Endothelial cell (in vitro differentiated cells): ENCODE measurements at places on chromosomes 7 and 10.

DNA sequence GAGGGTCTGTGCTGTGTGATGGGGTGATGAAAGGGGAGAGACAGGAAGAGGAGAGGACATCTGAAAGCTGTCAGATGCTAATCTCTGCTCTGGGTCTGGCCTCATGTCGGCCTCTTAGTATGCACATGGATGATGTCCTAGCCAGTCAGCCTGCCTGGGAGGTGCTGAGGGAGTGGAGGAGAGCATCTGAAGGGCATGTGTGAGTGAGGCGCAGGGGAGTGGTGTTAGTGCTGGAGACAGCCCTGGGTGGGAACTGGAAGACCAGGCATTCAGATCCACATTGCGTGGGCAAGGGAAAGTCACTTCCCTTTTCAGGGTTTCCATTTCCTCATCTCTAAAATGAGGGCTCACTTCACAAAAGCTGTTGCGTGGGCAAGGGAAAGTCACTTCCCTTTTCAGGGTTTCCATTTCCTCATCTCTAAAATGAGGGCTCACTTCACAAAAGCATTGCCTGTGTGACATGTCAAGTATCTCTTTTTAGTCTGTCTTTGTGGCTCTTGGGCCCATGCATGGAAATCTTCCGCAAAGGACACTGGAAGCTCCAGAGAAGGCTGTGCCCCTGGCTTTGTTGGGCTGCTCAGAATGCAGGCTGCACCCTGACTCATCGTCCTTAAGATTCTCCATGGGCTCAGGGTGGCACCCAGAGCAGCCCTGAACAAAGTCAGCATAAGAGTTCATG lies 10.0 kb downstream of the SFTPD start:
- peak; percentile 22 for DNase-seq

GRCh38 chr10:113932854-113933253 lies 78.4 kb downstream of the NHLRC2 start:
- DNase-seq, result no peak

- no peak for DNase-seq
These were observed 365.7 kb downstream of the GPR37 start for GRCh38 chr7:124399941-124400340.

- DNase-seq, result no peak
These were observed 11.1 kb downstream of the STK17A start for GRCh38 chr7:43594020-43594419.

DNA sequence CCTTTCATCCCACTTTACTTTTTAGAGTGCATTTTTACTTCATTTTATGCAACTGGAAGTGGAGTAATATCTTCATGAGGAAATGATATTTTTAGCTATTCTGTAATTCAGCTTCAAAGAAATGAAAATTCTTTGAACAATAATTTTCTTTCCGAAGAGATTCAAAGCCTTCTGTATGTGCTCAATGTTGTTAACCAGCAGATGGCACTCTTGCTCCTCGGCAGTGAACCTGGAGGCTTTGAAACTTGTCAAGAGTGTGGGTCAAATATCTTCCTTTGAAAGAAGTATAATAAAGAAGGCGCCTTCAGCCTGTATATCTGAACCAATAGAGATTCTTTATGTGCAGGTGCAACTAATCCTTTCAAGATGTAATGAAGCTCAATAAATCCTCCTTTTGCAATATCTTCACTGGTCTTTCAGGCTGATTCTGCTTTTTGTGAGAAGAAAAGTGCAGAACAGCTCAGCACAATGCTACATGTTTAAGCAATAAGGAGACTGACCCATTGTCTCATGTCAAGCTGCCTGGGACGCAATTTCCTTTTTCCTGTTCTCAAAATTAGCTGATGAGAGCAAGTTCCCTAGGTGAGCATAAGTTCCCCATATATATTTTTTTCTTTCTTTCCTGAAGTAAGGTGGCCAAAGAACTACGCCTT lies 258.4 kb downstream of the SEMA3A start:
- DNase-seq, result peak; percentile 67

DNA sequence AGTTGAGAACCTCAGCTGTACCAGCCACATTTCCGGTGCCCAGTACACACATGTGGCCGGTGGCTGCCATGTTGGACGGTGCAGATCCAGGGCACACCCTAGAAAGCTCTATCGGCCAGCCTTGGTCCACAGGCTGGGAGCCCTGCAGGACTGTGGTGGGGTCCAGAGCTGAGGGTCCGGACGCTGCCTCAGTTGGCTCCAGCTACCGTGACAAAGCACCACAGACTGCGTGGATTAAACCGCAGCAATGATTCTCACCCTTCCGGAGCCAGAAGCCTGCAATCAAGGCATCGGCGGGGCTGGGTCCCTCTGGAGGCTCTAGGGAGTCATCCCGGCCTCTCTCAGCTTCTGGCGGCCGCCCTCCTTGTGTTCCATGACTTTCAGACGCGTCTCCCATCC lies 50.1 kb downstream of the PDGFA start:
- DNase-seq, result no peak

GRCh38 chr7:33458581-33458980 lies 329.2 kb downstream of the BBS9 start:
- no peak for DNase-seq

GRCh38 chr10:104589431-104589830 lies 51.7 kb upstream of the SORCS3 start:
- DNase-seq, result no peak

- no peak for DNase-seq
These were observed 120.0 kb downstream of the SEMA3E start for GRCh38 chr7:83528925-83529423.

DNA sequence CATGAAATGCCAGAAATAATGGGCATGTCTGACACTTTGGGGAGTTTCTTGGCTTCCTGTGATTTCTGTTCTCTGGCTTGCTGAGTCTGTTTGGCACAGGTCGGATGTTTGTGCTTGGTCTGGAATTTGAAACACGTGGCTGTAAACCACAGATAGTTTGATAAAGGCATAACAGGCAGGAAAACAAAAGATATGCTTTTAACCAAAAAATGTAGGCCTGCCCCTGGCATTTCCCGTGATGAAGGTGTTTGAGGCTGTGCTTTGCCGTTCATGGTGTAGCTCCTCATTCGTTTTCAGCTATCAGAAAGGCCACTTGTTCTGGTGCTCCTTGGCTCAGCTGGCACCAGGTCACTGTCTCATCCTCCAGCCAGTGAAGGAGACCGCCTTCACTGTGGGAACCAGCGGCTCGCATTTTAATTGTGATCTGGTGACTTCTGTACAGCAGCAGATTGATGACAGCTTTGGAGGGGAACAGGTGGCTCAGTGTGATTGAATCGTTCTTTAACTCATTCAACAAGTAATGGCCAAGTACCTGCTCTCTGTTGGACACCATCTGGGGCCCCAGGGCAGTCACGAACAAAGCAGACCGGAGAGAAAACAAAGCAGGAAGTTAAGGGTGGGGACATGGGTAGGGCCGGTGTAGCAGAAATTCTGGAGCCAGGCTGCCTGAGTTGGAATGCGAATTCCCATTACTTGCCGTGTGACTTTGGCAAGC lies 111.5 kb downstream of the CCNY start:
- DNase-seq, result no peak

DNA sequence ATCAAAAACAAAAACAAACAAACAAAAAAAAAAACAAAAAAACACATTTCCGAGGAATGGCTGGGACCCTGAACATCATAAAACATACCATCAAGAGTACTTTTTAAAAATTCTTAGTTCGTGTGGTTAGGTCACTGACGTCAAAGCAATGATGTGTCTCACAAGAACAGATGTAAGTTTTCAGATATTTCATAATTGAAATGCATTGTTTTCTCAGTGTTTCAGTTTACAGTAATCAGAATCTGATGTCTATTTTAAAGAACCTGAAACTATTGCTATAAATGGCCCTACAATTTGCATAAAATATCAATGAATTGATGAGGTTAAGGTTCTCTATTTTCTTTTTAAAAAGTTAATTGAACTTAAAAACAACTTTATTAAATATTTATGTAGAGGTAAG lies 103.7 kb upstream of the HGF start:
- no peak for DNase-seq

- DNase-seq, result peak; percentile 58
These were observed 82.7 kb upstream of the GPR22 start for GRCh38 chr7:107387128-107387527.

GRCh38 chr10:86368046-86368445 lies 1.5 kb upstream of the GRID1 start:
- no peak for DNase-seq

GRCh38 chr7:142799437-142799835 lies 28.7 kb downstream of the PRSS2 start:
- no peak for DNase-seq

- no peak for DNase-seq
These were observed 253.2 kb downstream of the INHBA start for GRCh38 chr7:41449694-41450093.

DNA sequence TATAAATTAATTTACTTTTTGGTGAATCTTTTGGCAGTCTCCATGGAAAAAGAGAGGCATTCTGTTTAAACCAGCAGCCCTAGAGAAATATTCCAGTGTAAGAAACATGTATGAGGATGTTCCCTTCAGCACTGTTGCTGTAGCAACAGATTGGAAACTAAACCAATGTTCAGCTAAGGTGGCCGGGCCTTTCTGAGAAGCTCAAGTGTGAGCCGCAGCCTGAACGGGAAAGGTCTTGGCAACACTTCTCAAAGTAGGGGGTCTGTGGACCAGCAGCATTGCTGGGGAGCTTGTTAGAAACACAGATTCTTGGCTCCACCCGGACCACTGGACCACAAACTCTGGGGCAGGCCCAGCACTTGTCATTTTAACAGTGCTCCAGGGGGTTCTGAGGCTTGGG lies 36.2 kb downstream of the RAMP3 start:
- DNase-seq, result no peak

DNA sequence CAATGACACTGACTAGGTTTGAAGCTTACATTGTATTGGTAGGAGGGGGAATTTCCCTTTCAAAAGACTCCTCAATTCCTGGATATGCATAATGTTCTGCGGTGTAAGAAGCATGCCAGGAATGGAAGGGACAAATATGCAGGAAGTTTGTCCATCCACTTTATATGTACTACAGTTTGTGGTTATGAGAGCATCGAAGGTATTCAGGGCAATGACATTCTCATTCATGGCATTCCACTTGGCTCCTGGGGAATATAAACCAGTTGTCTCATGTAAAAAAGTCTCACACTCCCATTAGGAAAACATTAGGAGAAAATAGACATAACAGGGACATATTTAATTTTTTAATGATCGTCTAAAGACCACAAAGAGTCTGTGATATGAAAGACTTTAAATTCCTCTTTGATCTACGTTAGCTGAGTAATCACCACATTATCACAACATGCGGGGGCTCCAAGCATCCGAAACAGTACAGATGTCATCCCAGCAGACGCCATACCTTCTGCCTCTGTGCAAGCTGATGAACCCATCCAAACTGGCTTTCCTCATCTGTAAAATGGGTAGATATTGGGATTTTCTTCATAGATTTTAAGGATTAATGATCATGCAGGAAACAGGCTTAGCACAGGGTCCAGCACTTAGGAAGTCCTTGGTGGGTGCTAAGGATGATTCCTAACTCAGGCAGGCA lies 675.3 kb downstream of the INHBA start:
- no peak for DNase-seq

DNA sequence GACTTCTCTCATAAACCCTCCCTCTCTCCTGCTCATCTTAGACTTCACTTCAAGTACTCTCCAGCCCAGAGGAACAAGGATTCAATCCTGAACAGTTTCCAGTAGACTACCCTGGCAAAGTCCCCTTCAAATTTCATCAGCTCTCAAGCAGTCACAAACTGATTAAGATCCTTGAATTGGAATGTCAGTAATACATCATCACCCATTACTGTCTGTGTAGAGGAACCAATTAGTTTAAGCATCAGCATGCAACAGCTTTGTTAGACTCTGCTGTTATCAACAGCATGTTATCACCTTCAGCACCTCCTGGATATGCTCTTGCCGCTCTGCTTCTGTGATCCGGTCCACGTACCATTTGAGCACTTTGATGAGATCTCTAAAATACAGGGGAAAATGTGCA lies 307.0 kb upstream of the IMMP2L start:
- DNase-seq, result no peak

DNA sequence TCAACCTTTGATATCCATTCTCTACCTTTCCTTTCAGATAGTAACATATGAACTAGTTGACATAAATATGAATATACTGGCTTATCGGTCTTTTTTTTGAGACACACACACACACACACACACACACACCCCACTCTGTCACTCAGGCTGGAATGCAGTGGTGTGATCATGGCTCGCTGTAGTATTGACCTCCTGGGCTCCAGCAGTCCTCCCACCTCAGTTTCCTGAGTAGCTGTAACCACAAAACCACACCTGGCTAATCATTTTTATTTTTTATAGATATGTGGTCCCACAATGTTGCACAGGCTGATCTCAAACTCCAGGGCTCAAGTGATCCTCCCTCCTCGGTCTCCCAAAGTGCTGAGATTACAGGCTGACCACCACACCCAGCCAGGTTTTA lies 14.2 kb upstream of the NT5C3A start:
- DNase-seq, result no peak

DNA sequence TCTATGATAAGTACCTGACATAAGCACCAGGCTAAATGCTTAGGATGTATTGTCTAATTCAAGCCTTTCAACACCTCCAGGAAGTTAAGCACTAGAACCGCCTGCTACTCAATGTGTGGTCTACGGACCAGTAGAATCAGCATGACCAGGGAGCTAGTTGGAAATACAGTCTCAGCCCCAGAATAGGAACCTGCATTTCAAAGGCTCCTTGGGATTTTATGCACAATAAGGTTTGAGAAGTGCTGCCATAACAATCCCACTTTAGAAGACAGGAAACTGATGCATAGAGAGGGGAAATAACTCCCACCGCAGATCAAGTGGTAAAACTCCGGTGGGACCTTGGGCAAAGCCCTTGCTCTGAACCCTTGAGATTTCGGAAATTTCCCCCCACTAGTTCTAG lies 8.8 kb upstream of the DUSP5 start:
- no peak for DNase-seq

GRCh38 chr7:106110238-106110560 lies 1.9 kb downstream of the SYPL1 start:
- no peak for DNase-seq

GRCh38 chr7:49398746-49399145 lies 374.7 kb upstream of the VWC2 start:
- no peak for DNase-seq

- DNase-seq, result no peak
These were observed 11.6 kb downstream of the PANK1 start for GRCh38 chr10:89633484-89633883.

GRCh38 chr10:121250995-121251764 lies 347.1 kb downstream of the FGFR2 start:
- DNase-seq, result no peak

GRCh38 chr7:130305433-130306042 lies 12.6 kb downstream of the CPA4 start:
- no peak for DNase-seq

GRCh38 chr7:10940704-10941355 lies 32.8 kb upstream of the PHF14 start:
- DNase-seq, result no peak
